CD4-positive, alpha-beta T cell treated with Interleukin-1 beta for 1 hour (primary cell): ENCODE measurements at places on chromosomes 6 and 20.
A peak's percentile ranks its signal among the peaks of the same experiment; 100 is the strongest.

GRCh38 chr6:30007132-30007764 is 53.8 kb upstream of the POLR1H start:
- DNase-seq: peak; percentile 8

DNA sequence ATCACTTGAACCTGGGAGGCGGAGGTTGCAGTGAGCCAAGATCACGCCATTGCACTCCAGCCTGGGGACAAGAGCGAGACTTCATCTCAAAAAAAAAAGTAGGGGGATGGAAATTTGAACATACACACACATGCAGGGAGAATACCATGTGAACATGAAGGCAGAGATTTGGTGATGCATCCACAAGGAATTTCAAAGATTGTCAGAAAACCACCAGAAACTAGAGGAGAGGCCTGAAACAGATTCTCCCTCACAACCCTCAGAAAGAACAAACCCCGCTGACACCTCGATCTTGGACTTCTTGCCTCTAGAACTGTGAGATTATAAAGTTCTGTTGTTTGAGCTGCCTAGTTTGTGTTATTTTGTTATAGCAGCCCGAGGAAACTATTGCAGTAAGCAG is 125.5 kb downstream of the GPX5 start:
- no peak for DNase-seq

- no peak for DNase-seq
These were observed 1.1 kb upstream of the DCBLD1 start for GRCh38 chr6:117481278-117481925.

GRCh38 chr6:41092421-41093140 is 19.8 kb downstream of the NFYA start:
- DNase-seq: no peak

DNA sequence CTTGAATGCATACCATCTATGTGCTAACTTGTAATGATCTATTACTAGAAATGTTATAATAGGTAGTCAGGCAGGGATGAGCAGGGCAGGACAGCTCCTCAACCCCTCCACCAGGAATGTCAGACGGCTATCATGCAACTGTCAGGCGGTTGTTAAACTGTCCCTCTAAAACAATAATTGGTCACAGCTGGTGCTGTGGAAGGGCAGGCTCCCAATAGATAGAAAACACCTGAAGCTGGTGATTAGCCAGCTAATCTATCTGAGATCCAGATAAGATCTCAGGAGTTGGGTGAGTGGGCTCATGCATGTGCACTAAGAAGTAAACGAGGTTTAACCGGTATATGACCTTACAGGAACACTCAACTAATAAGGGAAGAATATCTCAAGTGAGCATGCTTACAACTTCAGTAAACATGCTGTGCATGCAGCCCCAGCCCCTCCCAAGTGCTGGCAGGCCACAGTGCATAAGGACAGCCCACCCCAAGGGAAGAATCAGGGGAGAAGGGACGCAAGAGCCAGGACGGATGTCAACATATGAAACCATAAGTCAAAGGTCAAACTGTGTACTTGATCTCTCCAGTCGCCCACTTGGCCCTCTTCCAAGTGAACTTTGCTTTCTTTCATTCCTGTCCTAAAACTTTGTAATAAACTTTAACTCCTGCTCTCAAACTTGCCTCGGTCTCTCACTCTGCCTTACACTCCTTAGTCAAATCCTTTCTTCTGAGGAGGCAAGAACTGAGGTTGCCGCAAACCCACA is 566.2 kb upstream of the NRSN1 start:
- no peak for DNase-seq

DNA sequence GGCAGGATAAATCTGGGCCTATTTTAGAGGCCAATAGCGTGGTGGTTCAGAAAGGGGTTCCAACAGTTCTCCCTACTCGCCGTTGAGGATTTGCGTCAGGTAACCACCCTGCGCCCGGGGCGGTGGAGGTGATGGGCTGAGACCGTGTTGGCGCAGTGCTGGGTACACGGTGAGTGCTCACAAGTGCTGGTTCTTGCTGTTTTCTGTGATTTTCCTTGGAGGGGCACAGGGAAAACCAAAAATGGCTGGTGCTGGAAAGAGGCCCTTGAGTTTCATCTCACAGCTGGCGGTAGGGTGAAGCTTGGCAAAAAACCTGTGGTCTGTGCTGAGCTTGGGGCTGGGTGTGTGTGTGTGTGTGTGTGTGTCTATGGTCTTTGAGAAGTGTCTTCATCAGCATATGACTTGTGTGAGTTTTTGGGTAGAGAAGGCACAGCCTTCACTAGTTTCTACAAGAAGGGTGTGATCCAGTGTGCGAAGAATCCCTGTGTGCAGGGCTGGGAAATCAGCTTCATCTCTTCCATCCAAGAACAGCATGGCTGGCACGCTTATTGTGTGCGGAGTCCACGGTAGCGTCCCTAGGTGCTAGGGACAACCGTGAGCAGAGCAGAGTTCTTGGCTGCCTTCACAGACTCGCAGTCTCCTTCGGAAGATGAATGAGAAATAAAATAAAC is 35.3 kb upstream of the SCRT2 start:
- no peak for DNase-seq

- DNase-seq: no peak
These were observed 238.7 kb upstream of the SOX4 start for GRCh38 chr6:21354805-21355238.

- no peak for DNase-seq
These were observed 439 bp upstream of the F13A1 start for GRCh38 chr6:6320901-6321300.

DNA sequence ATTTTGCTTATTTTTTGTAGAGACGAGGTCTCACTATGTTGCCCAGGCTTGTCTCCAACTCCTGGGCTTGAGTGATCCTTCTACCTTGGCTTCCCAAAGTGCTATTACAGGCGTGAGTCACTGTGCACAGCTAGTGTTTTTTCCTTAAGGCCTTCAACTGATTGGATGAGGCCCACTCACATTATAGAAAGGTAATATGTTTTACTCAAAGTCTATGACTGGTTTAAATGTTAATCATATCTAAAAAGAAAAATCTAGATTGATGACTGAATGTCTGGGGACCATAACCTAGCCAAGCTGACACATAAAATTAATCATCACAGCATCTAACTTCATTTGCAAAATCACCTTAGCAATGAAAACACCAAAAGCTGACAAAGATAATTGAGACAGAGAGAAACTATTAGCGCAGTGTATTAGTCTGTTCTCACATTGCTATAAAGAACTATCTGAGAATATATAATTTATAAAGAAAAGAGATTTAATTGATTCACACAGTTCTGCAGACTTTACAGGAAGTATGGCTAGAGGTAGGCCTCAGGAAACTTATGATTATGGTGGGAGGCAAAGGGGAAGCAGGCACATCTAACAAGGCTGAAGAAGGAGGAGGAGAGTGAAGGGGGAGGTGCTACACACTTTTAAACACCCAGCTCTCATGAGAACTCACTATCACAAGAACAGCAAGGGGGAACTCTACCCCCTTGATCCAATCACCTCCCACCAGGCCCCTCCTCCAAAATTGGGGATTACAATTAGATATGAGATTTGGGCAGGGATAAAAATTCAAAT is 66.8 kb upstream of the ARHGAP18 start:
- no peak for DNase-seq

GRCh38 chr20:54456961-54457360 is 18.4 kb upstream of the DOK5 start:
- DNase-seq: no peak

DNA sequence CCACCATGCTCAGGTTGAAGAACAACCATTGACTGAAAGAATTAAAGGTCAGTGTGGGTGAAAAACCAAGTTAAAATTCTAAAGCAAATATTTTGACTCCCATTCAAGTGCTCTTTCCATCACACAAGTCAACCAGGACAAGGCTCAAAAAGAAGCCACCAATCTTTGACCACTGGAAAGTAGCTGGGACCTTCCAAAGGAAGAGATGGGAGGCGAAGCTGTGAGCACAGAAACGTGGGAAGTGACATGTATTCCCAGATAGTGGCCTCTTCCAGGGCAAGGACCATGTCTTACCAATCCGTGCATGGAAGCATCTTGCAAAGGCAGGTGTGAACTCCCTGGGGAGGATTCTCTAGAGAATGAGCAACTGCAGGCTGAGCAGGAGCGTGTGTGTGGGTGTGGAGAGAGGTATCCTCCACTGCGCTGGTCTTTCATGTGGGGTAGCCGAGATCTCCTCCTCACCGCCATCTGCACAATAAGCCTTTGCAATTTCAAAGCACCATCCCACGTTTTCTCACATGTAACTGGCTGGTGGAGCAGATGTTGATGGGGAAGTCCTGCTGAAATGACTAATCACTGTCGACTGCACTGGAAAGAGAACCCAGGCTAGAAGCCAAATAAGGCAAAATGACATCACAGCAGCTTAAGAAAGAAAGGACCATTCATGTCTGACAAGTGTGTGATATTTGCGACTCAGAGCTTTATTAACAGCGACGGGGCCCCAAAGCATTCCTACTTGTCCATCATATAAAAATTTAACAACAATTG is 189.4 kb upstream of the RREB1 start:
- DNase-seq: peak; percentile 39

- DNase-seq: no peak
These were observed 85.3 kb downstream of the CD164 start for GRCh38 chr6:109296971-109297372.

- no peak for DNase-seq
These were observed 119.0 kb downstream of the EYA2 start for GRCh38 chr20:47013606-47014005.

- DNase-seq: no peak
These were observed 79.9 kb downstream of the TFAP2C start for GRCh38 chr20:56708991-56709390.

- DNase-seq: no peak
These were observed 39.0 kb downstream of the FARS2 start for GRCh38 chr6:5300206-5300764.

DNA sequence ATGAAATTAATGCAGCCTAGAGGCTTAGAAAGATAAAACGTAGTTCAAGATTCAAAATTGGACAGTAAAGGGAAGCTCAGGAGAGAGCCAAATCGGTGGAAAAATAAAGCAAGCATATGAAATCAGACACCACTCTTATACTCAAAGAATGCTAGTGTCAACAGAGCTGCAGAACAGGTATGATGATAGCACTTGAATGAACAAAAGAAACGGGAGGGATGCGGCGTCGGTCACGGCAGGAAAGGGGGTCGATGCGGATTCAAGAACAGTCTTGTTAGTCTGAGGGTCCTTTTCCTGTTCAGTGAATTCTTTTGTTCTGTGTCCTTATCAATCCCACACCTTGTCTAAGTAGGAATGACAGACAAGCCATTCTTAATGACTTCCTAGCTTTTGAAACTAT is 114.4 kb downstream of the FOXC1 start:
- DNase-seq: no peak

GRCh38 chr20:24682496-24682985 is 213.1 kb downstream of the SYNDIG1 start:
- DNase-seq: no peak

- no peak for DNase-seq
These were observed 906 bp downstream of the ANKRD60 start for GRCh38 chr20:58227391-58228102.

DNA sequence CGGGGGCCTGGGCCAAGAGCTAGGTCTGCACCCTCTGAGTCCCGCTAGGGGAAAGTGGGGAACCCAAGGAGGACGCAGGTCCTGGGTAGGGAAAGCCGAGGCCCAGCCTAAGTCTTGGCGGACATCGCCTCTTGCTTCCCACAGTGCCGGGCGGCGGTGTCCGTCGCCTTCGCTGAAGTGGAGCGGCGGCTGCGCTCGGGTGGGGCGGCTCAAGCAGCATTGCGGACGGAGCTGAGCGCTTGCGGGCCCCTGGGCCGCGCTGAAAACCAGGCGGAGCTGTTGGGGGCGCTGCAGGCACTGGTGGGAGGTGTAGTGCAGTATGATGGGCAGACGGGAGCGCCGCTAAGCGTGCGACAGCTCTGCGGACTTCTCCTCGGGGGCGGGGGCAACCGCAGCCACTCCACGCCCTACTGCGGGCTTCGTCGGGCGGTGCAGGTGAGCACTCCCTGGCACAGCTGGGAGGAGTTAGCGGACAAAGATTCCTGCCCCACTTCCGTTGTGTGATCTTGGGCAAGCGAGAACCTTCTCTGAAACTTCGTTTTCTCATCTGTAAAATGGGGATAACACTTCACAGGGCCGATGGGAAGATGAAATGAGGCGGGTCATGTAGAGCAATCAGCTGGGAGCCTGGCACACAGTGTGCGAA is 4.2 kb downstream of the PRSS16 start:
- peak; percentile 69 for DNase-seq

DNA sequence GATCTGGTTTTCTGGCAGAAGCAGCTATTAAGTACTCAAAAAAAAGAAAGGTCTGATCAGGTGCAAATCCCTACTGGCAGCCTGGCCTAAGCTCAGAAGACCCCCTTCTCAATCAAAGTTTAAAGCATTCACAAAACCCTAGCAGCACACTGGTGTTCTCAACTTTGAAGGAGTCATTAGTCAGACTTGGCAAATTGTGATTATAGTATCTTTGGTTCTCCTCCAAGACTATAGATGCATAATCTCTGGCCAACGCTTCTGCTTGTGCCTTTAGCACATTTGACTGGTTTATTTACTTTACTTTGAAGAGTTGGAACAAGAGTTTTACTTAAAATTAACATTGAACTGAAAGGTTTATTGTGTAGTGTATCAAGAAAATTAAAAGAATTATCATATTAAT is 248.9 kb downstream of the PTPRK start:
- DNase-seq: no peak

DNA sequence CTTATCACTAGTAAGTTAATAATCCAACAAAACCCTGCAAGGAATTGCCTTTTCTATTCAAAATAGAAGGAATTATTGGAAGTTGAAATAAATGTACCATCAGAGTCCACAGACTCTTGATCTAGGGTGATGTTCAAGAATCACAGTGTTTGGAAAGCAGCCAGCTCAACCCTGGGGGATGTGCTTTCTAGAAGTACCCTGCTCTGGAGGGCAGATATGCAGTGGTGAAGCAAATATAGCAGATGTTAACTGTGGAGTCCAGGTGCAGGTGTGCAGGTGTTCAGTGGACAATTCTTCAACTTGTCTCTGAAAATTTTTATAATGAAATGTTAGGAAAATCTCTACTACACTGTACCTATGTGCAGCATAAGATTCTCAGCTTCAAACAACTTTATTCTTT is 9.1 kb upstream of the INSM1 start:
- no peak for DNase-seq

DNA sequence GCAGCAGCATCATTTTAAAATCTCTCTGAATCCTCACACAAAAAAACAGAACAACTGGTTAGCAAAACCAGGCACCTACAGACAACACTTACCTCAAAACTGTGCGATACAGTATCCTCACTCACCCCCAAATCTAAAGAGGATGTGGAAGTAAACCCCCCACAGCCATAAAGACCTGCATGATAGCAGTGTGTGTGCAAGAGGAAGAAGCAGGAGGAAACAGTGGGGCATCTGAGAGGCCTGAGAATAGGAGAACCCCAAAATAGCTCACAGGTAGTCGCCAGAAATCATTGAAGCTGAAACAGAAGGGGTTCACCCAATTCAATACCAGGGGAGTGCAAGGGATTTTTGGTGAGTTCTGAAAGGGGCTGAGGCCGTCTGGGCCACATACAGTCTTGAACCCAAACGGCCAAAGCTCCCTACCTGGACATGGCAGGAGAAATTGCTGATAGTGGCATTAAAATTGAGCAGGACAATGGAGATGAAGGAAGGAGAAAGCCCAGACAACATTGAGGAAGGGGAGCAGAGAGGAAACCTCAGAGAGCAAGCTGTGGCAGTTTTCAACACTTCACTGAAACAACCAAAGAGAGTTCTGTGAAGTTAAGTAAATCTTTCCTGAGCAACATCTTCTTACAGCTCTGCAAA is 129.7 kb downstream of the FIG4 start:
- no peak for DNase-seq

- DNase-seq: no peak
These were observed 50.4 kb downstream of the GNAS-AS1 start for GRCh38 chr20:58800134-58800871.

- DNase-seq: no peak
These were observed 25.7 kb downstream of the MUC22 start for GRCh38 chr6:31035862-31036497.
